ENCODE measurements at places on chromosomes 12 and 14.

DNA sequence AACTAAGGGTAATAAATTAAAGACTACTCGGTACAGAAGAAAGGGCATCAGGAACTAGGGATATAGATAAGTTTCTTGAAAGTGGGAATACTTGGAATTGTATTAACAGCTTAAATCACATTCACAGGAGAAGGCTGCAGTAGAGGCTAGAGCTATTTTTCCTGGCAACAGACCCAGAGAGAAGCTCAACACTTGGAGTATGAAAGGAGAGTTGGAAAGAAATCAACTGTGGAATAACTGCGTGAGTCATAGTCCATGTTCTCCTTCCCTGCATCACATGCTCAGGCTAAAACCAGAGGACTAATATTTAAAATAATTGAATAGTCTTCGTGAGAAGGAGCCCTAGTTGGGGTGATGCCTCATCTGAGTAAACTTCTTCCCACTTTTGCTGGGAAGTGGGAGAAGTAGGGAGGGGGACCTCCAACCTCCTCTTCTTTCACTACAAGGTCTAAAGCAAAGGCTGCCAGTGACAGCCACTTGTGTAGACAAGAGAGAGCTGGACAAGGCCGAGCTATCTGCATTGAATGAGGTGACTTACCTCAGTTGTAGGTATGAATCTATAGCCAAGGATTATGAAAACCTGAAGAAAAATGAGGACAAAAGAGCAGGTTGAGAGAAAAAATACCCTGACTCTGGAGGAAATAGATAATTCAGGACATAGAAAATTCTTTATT lies 32.7 kb downstream of the DYRK2 start:
- no peak for DNase-seq

- no peak for DNase-seq
Measured at GRCh38 chr12:88737838-88738472, 157.7 kb upstream of the KITLG start.

GRCh38 chr12:70812136-70812535 lies 108.4 kb downstream of the PTPRR start:
- no peak for DNase-seq

DNA sequence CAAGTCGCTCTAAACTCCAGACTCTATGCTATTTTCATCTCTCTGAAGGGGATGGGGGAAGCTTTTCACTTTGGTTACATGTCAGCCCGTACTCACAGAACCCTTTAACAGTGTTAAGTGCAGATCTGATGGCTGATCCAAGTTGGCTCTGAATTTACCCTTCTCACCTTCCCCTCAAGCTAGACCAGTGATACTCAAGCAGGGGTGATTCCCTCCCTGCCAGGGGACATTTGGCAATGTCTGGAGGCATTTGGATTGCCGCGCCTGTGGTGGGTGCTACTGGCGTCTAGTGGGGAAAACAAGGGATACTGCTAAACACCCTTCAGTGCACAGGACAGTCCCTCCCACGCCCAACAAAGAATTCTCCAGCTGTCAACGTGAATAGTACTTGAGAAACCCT lies 6.0 kb upstream of the TEX52 start:
- DNase-seq, result no peak

DNA sequence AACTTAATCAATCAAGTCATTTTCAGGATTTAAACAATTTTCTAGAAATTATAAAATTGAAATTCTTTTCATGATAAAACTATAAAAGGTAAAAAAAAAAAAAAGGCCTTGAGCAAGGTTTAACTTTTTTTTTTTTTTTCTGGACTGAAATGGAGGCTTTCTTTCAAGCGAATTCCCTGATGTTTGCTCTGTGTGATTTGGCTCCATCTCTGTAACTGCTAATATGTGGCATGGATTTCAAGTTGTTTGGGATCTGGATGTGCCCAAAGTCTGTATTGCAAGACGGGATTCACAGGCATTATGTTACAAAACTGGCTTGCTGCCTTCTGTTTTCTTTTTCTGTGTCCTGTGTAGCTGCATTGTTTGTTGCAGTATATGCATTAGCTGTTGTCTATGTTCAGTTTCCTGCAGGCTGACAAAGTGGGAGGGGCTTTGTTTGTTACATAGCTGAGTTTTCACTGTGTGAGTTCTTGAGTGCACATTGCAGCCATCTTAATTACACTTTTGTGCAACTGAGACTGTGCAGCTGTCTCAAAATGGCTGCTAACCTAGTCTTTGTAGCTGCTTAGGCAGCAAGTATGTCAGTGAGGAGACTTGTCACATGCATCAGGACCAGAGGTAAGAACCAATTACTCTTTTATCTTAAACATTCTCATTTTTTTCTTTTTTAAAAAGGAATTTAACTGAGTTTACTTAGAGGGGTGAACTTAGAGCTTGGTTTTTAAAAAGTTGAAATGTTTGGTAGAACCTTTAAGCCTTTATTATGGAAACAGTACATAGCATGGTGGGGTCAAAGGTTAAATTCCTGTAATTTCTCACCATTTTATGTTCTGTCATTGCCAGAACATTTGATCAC lies 19.5 kb downstream of the ATF7IP start:
- peak; percentile 65 for DNase-seq

DNA sequence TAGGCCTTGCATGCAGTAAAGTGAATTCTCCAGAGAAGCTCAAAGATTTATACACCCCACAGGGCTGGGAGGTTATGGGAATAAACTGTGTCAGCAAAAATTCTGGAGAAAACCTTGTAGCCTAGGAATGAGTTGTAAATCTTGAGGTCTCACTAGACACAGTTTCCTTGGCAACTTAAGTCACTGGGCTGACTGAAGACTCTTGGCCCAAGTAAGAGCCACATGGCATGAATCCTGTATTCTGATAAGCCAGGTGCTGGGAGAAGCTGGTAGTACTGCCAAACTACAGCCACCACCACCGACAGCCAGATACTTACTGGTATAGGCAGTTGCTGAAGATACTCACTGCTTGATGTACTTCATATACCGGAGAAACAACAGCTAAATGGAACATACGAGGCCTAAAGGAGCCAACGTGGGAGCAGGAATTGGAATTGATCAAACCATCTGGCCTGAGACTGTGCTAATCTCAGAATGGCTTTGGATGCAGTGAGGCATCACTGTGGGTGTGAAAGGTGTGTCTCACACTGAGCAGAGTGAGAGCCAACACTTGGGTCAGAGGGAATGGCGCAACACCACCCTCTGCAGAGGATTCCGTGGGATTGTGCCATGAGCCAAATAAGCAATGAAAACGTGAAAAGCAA lies 102.8 kb upstream of the TMCC3 start:
- no peak for DNase-seq

DNA sequence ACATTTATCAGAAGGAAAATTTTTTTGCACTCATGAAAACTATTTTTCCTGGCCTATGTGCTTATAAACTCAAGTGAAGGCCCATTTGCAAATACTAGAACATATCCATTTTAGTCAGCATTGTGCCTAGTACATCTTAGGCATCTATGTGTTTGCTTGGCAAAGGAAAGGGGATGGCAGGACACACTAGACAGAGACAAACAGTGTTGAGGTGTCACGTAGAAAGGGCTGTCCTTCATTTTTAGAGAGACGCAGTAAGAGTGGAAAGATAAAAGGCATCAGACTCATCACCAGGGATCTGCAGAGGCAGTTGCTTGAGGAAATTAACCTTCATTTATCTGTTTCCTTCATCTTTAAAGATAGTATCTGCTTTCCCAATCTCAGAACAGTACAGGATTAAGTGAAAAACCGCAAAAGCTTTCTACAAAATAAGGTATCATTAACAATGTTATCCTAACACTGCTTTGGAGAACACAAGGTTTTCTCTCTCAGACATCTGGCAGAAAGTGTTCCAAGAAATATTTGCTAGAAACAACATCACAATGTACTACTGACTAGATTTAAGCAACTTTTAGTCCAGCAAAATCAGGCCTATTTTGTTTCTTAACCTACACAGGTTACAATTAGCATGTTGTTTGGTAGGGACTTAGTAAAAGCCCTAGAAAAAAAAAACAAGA lies 2.0 kb downstream of the YBX3 start:
- DNase-seq, result no peak

- DNase-seq, result no peak
Measured at GRCh38 chr12:2113119-2113912, 60.5 kb downstream of the CACNA1C start.

DNA sequence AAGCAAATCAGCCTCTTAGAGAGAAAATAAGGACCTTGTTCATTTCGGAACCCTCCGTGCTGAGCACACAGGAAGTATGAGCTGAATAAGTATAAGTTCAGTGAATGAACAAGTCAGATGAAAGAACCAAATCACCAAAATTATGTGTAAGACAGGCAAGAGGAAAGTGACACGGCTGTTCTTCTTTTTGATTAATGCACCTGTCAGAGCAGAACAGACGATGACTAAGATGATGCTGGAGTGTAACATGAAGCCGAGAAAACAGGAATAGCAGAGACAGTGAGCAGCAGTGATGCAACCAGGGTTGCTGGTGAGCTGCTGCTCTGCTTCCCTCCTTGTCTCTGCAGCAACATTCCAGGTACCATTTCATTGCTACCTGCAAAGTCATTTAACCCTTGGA lies 861.1 kb downstream of the GALC start:
- no peak for DNase-seq

GRCh38 chr14:75523771-75524171 lies 1.5 kb downstream of the BATF start:
- no peak for DNase-seq

- no peak for DNase-seq
Measured at GRCh38 chr14:69904246-69904645, 25.0 kb downstream of the SMOC1 start.

GRCh38 chr12:27133022-27133590 lies 50.7 kb upstream of the C12orf71 start:
- DNase-seq, result no peak

Measured in GM13977 (cell line).